Mesendoderm (in vitro differentiated cells): ENCODE measurements at places on chromosomes 7 and 10.

- no peaks in the 10 kb centered on the region for H3K36me3 ChIP-seq
- H3K4me1 ChIP-seq, result peaks cover 3% of the 10 kb centered on the region
- no peak overlapping the region for H3K27ac ChIP-seq
- H3K27me3 ChIP-seq, result no peaks in the 10 kb centered on the region
- DNase-seq, result peak; percentile 70
Observed at GRCh38 chr7:88599528-88599927, 160.0 kb upstream of the ZNF804B start.

- DNase-seq, result peak; percentile 64
- H3K36me3 ChIP-seq, result no peaks in the 10 kb centered on the region
- no peaks in the 10 kb centered on the region for H3K27me3 ChIP-seq
- H3K27ac ChIP-seq, result no peak overlapping the region
Observed at GRCh38 chr7:23863209-23863787, 153.3 kb downstream of the STK31 start.

- no peak overlapping the region for H3K27ac ChIP-seq
- H3K4me3 ChIP-seq, result no peak overlapping the region
- H3K27me3 ChIP-seq, result no peaks in the 10 kb centered on the region
- H3K4me1 ChIP-seq, result peaks cover 3% of the 10 kb centered on the region
- no peaks in the 10 kb centered on the region for H3K36me3 ChIP-seq
Observed at GRCh38 chr10:133358162-133358924, 524 bp upstream of the FUOM start.

DNA sequence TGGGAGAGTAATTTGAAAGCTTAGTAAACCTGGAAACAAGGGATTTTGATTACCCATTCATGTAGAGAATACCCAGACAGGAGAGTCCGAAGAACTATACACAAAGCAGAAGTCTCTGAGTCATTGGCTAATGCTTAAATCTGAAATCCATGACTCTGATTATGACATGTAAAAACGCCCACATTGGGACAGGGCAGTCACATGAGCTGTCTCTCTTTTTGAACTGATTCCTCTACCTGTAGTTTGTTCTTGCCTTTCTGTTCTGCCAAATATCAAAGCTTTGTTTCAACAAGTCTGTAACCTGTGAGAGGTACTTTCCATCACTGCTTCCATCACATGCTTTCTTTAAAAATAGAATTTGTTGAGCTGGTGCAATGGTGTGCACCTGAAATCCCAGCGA is 4.3 kb upstream of the GPNMB start:
- H3K4me1 ChIP-seq, result no peaks in the 10 kb centered on the region
- no peaks in the 10 kb centered on the region for H3K36me3 ChIP-seq
- no peak overlapping the region for H3K4me3 ChIP-seq

DNA sequence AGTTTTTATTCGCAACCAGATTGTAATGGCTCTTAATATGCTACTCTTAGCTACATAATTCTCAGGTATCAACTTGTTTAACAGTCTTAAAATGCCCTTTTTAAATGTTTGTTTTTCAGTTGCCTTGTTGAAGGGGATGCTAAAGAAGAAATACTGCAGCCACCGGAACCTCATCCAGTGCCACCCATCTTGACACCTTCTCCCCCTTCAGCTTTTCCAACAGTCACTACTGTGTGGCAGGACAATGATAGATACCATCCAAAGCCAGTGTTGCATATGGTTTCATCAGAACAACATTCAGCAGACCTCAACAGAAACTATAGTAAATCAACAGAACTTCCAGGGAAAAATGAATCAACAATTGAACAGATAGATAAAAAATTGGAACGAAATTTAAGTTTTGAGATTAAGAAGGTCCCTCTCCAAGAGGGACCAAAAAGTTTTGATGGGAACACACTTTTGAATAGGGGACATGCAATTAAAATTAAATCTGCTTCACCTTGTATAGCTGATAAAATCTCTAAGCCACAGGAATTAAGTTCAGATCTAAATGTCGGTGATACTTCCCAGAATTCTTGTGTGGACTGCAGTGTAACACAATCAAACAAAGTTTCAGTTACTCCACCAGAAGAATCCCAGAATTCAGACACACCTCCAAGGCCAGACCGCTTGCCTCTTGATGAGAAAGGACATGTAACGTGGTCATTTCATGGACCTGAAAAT is 69.5 kb upstream of the RSBN1L start:
- peaks cover 10% of the 10 kb centered on the region for H3K36me3 ChIP-seq

GRCh38 chr7:21137640-21138039 is 290.2 kb upstream of the SP4 start:
- no peak overlapping the region for H3K4me3 ChIP-seq
- H3K4me1 ChIP-seq, result no peaks in the 10 kb centered on the region
- no peaks in the 10 kb centered on the region for H3K27me3 ChIP-seq

- H3K27ac ChIP-seq, result no peak overlapping the region
- no peak for DNase-seq
- H3K4me3 ChIP-seq, result no peak overlapping the region
Observed at GRCh38 chr7:12653518-12653917, 33.9 kb upstream of the ARL4A start.

- H3K27me3 ChIP-seq, result no peaks in the 10 kb centered on the region
- H3K27ac ChIP-seq, result no peak overlapping the region
- no peaks in the 10 kb centered on the region for H3K4me1 ChIP-seq
- no peak for DNase-seq
Observed at GRCh38 chr7:133060004-133060403, 21.9 kb downstream of the CHCHD3 start.

- H3K4me3 ChIP-seq, result no peak overlapping the region
- no peaks in the 10 kb centered on the region for H3K27me3 ChIP-seq
- no peak overlapping the region for H3K27ac ChIP-seq
- no peaks in the 10 kb centered on the region for H3K36me3 ChIP-seq
Observed at GRCh38 chr10:106957823-106958588, 206.5 kb downstream of the SORCS1 start.

DNA sequence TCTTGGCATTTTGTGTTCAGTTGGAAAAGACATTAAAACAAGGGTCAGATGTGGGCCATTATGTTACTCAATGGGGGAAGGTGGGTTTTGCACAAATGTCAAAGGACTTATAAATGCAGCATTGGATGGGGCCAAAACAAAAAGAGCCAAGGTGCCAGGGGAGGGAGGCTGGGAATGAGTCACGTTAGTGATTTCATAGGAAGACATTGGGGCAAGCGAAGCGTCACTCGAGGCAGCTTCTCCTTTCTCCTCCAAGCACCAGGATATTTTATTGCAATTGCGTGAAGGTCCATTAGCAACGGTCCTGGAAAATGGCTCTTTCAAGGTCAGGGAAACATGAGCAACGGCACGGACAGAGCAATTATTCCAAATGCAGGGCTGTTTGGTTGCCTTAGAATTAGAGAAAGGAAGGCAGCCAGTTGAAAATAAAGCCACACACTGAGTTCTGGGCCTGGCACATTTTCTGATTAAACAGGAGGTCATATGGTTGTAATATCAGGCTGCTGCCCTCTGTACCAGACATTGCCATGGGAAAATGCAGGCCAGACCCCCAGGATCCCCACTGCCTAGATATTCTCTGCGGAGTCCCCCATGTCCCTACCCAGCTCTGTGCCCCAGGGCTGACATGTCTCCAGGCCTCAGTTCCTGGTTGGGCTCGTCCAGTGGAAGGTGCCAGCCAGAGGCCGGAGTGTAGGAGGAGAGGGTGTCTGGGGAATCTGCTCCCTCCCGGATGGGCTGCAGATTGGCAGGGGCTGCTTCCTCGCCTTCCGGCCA is 63.3 kb upstream of the NANOS1 start:
- DNase-seq, result no peak
- H3K27me3 ChIP-seq, result no peaks in the 10 kb centered on the region

GRCh38 chr7:115293628-115294240 is 371.8 kb downstream of the MDFIC start:
- no peak for DNase-seq
- H3K4me1 ChIP-seq, result no peaks in the 10 kb centered on the region
- no peaks in the 10 kb centered on the region for H3K36me3 ChIP-seq
- no peak overlapping the region for H3K4me3 ChIP-seq
- no peaks in the 10 kb centered on the region for H3K27me3 ChIP-seq

DNA sequence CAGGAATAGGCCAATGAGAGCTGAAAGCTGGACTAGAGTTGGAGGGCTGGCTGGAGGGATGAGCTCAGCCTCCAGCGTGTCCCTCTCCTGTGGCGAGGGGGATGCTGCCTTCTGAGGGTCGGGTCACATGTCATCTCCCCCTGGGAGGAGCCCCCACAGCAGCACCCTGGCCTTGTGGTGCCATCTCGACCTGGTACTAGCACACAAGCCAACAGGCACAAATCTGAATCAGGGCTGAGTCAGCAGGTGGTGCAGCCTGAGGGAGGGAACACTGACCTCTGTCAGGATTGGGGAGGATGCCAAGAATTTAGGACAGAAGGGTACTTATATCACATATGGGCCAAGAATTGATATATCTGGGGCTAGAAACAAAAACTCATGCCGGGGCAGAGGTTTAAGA is 280.4 kb downstream of the CELF2 start:
- H3K4me3 ChIP-seq, result no peak overlapping the region
- no peaks in the 10 kb centered on the region for H3K4me1 ChIP-seq
- no peaks in the 10 kb centered on the region for H3K36me3 ChIP-seq
- no peaks in the 10 kb centered on the region for H3K27me3 ChIP-seq
- H3K27ac ChIP-seq, result no peak overlapping the region

DNA sequence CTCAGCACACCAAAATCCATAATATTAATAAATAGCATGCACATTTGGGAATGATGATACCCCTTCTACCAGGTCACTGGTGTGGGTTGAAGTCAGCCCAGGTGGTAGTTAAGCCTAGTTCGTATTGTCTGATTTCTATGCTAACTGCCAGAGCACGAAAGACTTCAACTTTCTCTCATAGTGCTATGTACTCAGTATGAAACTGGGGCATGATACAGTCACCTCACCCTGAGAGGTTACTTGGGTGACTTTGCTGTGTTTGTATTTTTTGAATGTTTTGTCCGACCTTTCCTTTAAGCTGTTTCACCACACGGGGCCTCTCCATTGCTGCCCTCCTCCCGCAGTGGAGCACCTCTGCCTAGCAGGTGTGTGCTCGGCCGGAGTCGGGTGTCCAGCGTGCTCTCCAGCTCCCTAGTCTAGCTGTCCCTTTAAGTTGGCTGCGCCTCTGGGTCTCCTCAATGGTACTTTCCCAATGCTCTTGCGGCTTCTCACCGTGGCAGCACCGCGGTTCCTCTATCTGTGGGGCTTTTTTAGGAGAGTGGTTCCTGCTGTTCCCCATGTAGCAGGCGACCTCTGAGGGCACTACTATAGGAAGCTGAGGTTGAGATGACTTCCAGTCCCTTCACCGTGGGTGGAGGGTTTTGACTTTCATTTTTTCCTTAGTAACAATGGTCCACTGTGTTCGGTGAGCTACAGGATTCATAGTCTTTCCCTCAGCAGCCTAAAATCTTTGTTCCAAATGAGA is 524.0 kb upstream of the PFKP start:
- no peak overlapping the region for H3K4me3 ChIP-seq
- no peak overlapping the region for H3K27ac ChIP-seq
- H3K36me3 ChIP-seq, result no peaks in the 10 kb centered on the region
- no peak for DNase-seq

- H3K4me3 ChIP-seq, result no peak overlapping the region
- no peaks in the 10 kb centered on the region for H3K4me1 ChIP-seq
- no peak for DNase-seq
- no peak overlapping the region for H3K27ac ChIP-seq
Observed at GRCh38 chr7:25116621-25117020, 8.4 kb downstream of the CYCS start.

- H3K27me3 ChIP-seq, result no peaks in the 10 kb centered on the region
- no peak overlapping the region for H3K27ac ChIP-seq
- H3K36me3 ChIP-seq, result no peaks in the 10 kb centered on the region
- no peak overlapping the region for H3K4me3 ChIP-seq
- DNase-seq, result no peak
Observed at GRCh38 chr7:41030673-41031072, 672.2 kb downstream of the INHBA start.

DNA sequence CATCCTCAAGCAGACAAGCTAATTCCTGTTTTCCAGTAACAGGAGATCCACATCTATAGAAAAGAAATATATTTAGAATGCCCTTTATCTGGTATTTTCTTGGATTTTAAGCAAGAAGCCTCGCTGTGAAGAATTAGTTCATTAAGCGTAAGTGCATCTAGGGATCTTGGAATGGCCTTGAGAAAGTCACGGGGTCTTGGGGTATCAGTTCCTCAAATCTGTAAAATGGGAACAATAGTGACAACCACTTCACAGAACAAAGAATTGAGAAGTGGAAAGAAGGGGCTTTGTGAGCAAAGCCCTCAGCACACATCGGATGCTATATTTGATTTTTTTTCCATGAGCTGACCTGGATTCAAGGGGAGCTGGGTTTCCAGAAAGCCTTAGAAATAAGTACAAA is 32.3 kb upstream of the WDFY4 start:
- no peak overlapping the region for H3K4me3 ChIP-seq
- H3K27ac ChIP-seq, result no peak overlapping the region
- H3K36me3 ChIP-seq, result no peaks in the 10 kb centered on the region
- DNase-seq, result no peak
- no peaks in the 10 kb centered on the region for H3K4me1 ChIP-seq

DNA sequence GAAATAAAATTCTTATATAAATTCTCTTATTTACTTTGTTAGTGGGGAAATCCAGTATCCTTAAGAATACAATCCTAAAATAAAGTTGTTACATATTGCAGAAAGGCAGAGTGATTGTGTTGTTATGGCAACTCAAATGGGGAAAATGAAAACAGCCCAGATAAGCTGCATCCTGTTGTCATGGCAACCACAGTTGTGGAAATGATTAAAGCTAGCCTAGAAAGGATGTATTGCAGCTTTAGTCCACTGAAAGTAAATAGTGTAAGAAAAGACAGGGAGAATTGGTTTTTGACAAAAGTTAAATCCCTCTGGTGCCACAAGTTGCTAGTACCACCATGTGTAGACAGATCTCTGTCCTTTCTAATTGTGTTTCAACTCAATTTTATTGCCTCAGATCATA is 43.2 kb downstream of the BTRC start:
- H3K4me1 ChIP-seq, result peaks cover 2% of the 10 kb centered on the region
- no peak overlapping the region for H3K27ac ChIP-seq
- no peak overlapping the region for H3K4me3 ChIP-seq
- H3K27me3 ChIP-seq, result no peaks in the 10 kb centered on the region
- H3K36me3 ChIP-seq, result no peaks in the 10 kb centered on the region

DNA sequence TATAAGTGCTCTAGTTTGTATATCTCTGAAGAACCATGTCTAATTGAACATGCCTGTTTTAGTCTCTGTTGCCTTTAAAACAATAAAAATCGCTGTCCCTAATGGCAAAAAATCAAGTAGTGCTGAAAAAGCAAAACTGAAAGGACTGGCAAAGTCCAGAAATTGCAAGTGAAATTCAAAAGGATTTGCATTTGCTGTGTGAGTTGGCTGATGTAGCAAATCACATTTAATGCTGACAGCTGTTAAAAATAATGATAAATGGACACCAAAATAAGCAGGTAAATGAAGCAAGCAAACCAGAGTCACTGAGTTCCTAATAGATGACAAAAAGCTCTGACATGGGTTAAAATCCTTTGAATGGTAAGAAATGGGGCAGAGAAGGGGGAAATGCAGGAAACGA is 874.1 kb downstream of the GRM8 start:
- H3K4me1 ChIP-seq, result no peaks in the 10 kb centered on the region
- DNase-seq, result no peak
- H3K4me3 ChIP-seq, result no peak overlapping the region
- no peaks in the 10 kb centered on the region for H3K36me3 ChIP-seq
- no peaks in the 10 kb centered on the region for H3K27me3 ChIP-seq

GRCh38 chr10:10644676-10645385 is 372.8 kb upstream of the CELF2 start:
- H3K4me3 ChIP-seq, result no peak overlapping the region
- no peak overlapping the region for H3K27ac ChIP-seq
- no peaks in the 10 kb centered on the region for H3K36me3 ChIP-seq
- no peaks in the 10 kb centered on the region for H3K4me1 ChIP-seq
- no peaks in the 10 kb centered on the region for H3K27me3 ChIP-seq
- no peak for DNase-seq
